Stimulated activated CD4-positive, alpha-beta T cell treated with anti-CD3 and anti-CD28 coated beads, Interleukin-2, amount 100 ng/mL, for 24 hours (primary cell): ENCODE measurements at places on chromosomes 5 and 9.

DNA sequence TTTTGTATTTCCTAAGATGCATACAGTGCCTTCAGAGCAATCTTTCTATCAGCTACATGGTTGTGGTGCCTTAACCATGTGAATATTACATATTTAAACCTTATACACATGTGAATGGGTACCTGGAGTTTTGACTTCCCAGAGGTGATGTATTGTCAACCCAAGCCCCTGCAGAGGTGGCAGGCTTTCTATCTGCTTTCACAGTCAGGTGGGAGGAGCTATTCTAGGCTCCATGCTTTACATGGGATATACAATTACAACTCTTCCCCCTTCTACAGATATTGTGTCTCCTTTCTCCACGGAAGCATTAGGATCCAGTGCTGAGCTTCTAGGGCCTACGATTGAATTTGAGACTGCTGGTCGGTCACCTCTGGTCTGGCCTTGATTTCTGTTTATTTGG, 89.8 kb upstream of the TUT7 start:
- no peak for DNase-seq

GRCh38 chr9:132004323-132004722, 75.3 kb downstream of the MED27 start:
- DNase-seq: no peak

GRCh38 chr9:122020398-122020797, 72.7 kb downstream of the TTLL11 start:
- no peak for DNase-seq

GRCh38 chr5:149953436-149954121, 7.0 kb upstream of the SLC26A2 start:
- no peak for DNase-seq

GRCh38 chr5:31332160-31332559, 138.7 kb downstream of the CDH6 start:
- DNase-seq: no peak

DNA sequence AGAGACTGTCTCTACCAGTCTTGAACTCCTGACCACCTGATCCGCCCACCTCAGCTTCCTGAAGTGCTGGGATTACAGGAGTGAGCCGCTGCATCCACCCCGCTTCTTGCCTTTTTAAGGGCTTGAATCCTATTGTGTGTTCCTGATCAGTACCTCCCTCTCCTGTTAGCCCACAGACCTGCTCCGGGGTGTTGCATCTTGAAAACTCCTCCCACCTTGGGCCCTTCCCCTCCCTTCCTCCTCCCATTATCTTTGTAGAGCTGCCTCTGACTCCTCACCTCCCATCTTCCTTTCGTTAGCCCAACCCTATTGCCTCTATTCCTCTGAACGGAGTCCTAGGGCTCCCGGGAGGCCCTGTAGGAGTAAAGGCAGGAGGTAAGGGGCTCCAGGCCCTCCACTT, 48.5 kb upstream of the NEK6 start:
- no peak for DNase-seq

GRCh38 chr5:140040358-140040757, 2.7 kb downstream of the NRG2 start:
- DNase-seq: no peak

DNA sequence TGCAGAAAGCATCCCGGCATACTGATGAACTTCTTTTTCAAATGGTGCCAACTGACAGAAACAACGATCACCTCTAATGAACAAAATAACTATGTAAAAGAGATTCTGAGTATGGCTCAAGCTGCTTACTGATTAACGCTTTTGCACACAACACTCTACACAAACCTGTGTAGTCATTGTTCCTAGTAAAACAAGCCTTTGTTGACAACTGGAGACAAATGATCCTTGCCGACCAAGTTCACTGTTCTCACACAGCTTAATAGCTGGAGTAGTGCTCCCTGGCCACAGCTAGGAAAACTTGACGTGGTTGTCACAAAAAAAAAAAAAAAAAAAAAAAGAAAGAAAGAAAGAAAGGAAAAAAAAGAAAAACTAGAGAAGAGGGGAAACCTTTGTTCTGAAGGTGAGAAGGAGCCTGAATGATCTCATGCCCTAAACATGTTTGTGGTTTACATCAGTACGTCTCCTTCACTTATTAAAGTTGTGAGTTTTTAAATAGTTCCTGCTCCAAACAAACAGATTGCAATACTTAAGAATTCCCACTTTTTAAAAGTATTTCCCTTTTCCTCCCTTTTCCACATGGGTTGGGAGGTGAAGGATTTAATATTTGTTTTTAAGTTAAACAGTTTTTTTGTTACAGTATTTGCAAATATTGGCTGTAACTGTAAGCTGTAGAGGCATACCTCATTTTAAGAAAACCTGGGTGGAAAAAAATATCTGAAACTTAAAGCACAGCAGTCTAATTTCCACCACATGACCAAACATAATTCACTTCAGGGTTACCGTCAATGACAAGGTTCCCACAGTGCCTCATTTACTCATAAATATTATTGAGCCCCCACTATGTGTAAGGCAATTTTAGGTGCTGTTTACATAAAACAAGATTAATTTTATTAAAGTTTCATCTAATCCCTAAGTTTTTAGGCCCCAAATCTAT, 63.7 kb downstream of the GLIS3 start:
- no peak for DNase-seq

GRCh38 chr5:130109152-130109551, 204.9 kb downstream of the CHSY3 start:
- no peak for DNase-seq

- DNase-seq: no peak
Observed at GRCh38 chr5:64876203-64876602, 107.5 kb downstream of the CWC27 start.

GRCh38 chr5:169094586-169095409, 206.1 kb downstream of the SLIT3 start:
- DNase-seq: no peak

DNA sequence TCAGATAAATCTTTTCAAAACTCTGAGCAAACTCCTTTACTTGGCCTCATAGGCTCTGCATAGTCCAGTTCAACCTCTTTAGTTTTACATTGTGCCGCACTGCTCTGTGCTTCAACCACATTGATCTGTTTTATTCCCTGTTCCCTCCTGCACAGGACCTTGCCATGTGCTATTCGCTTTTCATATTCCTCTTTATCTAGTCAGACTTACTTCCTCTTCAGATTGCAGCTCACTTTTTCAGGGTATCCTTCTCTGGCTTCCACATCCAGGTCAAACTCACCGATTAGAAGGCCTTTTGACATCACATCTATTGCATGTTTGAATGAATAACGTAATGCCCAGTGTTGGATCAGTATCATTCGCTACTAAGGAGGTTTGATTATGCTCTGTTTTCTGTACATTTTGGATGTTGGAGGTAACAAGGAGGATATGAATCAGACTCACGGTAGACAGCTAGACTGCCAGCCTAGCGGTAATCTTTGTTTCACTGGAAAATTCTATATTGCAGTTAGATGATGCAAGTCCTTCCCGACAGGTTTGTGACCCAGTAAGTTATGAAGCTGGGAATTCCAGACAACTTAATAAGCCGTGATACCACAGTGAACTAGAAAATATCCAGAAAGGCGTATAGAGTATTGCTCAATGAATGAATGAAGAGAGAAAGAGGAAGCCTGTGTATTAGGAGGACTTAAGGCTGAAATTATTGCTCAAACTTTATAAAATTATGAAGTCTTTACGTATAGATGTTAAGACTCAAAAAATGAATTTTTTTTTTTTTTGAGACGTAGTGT, 65.7 kb downstream of the IQGAP2 start:
- DNase-seq: no peak

DNA sequence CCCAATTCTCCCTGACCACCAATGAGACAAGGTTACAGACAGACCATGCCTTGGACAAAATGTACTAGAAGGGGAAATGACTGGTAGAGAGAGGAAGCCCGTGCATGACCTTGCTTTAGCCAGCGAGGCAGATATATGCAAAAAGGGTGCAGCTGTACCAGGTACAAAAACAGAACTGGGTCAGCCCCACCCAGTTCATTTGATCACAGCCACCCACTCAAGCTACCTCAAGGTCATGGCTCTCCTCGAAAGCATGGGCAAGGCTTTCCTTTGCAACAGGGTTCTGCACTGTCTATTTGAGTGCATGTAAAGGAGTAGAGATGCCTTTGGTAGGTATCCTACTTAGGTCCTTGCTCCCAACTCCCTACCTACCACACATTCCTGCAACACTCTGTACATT, 33.3 kb downstream of the TLE1 start:
- no peak for DNase-seq

DNA sequence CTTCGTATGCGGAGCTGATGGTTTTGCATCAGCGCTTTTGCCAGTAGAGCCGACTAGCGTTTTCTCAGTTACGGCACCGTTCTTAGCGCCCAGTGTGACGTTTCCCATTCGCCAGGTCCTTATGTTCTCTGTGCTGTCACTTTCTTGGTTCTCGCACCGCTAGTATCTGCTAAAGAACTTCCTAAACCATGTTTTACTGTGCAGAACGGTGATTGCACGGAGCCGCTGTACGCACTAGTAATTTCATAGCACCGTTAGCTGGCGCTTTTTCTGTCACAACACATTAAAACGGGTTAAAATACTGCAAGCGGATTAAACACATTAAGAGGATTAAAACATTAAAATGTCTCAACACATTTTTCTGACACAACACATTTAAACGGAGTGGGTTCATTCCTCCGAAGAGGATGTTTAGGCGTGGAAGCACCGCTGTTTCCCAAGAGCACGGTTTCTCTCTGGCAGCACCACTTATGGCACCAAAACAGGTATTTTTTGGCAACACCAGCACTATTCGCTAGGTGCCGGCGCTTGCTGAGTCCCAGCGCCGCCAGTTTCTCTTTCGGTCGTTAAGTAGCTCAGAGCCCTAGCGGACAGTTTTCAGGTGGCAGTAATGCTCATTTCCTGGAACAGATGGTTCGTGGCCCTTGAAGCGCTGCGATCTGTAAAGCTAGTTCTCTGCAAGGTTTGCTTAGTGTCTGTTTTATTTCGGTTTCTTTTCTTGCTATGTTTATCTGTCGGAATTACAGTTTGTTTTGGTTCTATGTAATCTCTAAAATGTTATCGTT, 20.3 kb downstream of the ANXA2R start:
- peak; percentile 76 for DNase-seq

- DNase-seq: no peak
Observed at GRCh38 chr9:19298436-19299000, 68.0 kb downstream of the DENND4C start.

GRCh38 chr9:69357030-69357775, 32.2 kb downstream of the ENTREP1 start:
- DNase-seq: no peak

DNA sequence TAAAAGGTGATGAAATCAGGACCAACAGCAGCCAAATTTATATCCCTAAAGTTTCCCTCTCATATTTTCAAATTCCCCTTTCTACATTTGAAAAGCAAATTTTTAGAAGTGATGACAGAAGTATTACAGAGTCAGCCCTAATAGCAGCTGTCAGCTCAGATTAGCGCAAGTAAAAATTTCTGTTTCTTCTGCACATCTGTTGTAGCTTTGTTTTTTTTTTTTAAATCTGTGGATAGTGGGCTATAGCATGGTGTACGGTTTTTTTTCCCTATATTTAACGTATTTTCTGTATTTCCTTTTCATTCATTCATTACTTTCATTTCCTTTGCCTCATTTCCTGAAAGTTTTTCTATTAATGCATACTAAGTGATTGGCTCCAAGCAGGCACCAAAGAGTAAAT, 99.1 kb downstream of the MACIR start:
- DNase-seq: no peak

DNA sequence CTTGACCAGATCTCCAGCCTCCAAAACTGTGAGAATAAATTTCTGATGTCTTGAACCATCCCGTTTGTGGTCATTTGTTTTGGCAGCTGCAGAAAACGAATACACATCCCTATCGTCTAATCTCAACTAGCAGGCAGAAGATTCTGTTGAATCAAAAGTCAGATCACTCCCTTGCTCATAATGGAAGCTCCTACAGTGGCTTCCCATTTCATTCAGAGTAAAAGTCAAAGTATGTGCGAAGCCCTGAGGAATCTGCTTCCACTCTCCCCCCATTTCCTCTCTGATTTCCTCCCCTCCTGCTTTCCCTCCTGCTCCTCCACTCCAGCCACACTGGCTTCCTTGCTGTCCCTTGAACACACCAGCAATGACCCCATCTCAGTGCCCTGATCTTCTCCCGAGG, 34.8 kb upstream of the SPOCK1 start:
- no peak for DNase-seq
